ENCODE measurements at places on chromosomes 2 and 18.

DNA sequence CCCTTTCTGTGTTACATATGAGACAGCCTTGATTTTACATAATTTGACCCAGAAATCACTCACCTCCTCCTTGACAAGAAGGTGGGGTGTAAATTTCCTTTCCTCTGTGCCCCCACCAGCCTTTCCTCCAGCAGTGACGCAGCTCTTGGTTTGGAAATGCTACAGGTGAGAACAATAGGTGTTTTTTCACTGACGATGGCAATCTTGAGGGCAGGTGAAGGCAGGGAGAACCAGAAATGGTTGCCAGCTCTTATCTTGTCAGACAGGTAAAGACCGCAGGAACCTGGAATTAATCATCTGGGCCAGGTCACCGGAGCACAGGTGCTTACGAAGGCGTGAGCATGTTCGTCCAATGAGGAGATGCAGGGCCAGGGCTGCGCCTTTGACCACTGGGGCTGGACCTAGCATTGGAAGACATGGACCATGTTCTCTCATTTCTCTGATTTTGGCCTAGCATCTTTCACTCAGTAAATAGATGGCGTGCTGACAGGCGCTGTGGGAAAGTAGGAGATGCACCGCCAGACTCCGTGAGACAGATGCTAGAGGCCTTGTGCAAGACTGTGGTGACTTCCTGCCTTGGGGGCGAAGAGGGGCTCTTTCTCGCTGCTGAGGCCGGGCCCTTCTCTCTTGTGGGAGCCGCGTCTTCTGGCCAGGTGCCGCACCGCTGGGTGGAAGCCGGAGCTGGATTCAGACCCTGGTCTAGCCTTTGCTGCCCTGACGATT lies 4.0 kb downstream of the CIDEA start:
- no peak for DNase-seq

DNA sequence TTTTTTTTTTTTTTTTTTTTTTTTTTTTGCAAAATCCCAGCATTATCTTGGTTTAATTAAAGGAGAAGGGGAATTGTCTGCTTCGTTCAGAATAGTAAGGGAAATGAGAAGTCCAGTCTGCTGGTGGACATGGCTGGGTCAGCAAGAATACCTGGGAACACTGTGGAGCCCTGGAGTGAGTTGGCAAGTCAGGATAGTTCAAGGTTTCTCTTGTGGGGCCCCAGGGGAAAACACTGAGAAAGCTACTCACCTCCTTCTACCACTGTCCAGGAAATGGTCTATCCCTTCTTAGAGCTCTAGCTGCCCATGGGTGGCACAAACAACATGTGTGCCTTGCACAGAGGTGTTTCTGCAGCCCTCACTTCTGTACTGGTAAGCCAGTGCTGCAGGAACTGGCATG lies 169.1 kb upstream of the SIX2 start:
- DNase-seq = no peak

DNA sequence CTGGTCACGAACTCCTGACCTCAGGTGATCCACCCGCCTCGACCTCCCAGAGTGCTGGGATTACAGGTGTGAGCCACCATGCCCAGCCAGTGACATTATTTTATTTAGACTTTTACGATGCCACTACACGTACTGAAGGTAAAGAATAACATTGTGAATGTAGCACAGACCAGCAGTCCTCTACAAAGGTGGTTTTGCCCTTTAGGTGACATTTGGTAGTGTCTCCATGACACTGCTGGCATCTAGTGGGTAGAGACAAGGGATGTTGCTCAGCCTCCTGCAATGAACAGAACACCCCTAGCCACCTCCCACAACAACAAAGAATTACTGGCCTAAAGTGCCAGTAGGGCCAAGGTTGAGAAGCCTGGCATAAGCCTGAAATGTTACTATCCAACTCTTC lies 69.5 kb downstream of the MYOM1 start:
- no peak for DNase-seq

- DNase-seq = no peak
Measured at GRCh38 chr18:46386788-46387187, 270.2 kb downstream of the LOXHD1 start.

DNA sequence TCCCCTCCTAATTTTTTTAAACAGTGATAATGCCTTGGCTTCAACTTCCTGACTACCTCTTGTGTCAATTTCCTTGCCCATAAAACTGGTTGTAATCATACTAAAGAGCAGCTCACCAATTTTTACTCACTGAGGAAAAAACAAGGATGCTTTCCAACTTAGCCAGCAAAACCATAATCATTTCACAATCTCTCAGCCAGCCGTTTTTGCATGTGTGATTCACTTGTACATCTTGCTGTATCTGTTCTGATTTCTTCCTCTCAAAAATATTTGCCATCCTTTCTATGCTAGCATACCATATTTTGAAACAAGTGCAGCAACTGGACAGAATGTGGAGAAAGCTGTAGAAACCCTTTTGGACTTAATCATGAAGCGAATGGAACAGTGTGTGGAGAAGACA lies 60.7 kb downstream of the RAB27B start:
- no peak for DNase-seq

- DNase-seq = no peak
Measured at GRCh38 chr2:54176577-54176976, 61.2 kb downstream of the ACYP2 start.

- no peak for DNase-seq
Measured at GRCh38 chr2:36682562-36682961, 13.9 kb upstream of the VIT start.

DNA sequence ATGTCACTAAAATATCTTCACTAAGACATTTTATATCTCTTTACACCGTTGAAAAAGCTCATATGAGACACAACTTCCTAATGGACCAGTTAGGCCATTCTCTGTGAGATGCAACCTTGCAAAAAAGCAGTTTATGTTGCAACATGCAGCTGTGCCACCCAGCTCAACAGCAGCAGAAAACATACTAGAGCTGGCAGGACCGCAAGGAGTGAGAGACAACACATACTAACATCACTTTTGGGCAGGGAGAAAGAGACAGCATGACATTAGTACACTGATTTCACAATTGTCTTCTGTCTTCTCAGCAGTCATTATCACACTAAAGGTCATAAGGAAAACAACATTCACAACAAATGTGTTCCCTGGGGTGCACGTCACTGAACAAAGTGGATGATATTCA lies 122.9 kb downstream of the EPB41L3 start:
- no peak for DNase-seq

DNA sequence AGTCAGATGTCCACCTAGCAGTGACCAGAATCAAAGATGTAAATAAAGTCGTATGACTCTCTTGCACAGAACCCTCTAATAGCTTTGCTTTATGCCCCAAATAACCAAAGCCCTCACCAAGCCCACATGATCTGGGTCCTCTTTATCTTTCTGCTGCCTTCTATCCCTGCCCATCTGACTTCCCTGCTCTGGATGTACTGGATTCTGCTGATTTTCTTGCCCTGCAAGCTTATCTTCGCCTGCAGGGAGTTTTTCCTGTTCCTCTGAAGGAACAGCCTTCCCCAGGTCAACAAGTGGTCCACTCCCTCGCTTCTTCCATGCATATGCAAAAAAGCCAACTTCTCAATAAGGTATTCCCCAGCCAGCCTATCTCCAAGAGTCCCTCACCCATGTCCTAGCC lies 18.7 kb downstream of the IL36B start:
- no peak for DNase-seq

DNA sequence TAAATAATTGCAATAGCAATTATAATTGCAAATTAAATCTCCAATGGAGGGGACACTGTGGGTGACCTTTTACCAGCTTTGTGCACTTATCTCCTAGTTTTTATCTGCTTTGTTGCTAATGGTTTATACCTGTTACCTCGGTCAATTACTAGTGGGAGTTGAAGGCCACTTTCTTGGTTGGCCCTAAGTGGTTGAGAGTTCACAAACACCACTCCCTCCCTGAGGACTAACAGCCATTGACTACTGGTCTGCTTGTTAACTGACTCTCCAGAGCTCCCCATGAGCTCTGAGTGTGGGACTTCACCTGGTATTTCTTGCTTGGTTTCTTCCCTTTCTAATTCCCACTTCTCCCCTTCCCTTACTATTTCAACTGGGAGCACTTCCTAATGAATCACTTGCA lies 27.2 kb downstream of the SERPINE2 start:
- no peak for DNase-seq

- no peak for DNase-seq
Measured at GRCh38 chr18:56451188-56451587, 187.2 kb downstream of the TXNL1 start.

- DNase-seq = no peak
Measured at GRCh38 chr2:133109772-133110171, 439.8 kb upstream of the LYPD1 start.

DNA sequence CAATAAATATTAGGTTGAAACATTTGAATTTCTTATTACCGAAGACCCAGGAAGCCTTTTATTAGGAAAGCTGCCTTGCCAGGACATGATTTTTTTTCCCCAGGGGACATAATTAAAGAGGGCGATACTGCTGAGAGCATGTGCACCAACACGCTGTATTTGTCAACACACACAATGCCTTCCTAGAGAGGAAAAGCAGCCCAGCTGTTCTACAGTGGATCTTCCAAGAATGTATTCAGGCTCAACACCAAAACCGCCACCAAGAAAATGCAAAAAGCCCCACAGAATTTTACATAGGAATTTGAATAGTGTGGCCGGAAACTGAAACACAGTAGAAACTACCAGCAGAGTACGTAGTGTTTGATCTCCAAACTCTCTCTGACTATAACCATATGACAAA lies 320.4 kb downstream of the DLGAP1 start:
- DNase-seq = no peak

DNA sequence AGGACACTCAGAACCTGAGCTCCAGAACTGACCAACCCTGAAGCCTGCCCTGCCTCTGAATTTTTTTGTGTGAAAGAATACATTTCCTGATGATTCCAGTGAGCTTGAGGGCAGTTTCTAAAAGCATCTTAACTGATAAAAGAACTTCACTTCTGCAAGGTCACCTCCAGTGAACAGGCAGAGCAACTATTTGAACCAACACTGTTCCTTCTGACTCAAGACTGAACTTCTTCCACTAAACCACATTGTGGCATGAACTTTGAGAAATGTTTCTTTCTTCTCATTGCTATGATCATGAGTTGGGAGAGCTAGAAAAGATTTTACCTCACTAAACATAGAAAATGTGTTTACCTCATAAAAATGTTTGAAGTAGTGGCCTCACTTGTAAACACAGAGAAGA lies 83.8 kb upstream of the SERTAD2 start:
- DNase-seq = no peak

DNA sequence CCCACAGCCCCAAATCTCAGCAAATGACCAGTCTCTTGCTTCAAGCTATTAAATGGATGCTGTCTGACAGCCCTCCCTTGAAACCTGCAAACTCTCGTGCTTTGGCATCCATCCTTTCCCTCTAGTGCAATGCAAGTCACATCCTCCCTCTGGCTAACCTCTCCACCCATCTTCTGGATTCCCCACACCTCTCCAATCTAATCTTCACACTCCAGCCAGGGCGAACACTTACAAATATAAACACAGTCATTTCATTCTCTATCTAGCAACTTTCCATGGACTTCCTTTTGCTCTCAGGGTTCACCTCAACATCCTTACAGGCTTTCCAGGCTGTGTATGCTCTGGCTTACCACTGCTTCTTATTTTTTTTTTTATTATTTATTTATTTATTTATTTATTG lies 10.1 kb upstream of the NARS1 start:
- DNase-seq = no peak

GRCh38 chr2:179536185-179536584 lies 271.6 kb upstream of the SESTD1 start:
- DNase-seq = no peak

DNA sequence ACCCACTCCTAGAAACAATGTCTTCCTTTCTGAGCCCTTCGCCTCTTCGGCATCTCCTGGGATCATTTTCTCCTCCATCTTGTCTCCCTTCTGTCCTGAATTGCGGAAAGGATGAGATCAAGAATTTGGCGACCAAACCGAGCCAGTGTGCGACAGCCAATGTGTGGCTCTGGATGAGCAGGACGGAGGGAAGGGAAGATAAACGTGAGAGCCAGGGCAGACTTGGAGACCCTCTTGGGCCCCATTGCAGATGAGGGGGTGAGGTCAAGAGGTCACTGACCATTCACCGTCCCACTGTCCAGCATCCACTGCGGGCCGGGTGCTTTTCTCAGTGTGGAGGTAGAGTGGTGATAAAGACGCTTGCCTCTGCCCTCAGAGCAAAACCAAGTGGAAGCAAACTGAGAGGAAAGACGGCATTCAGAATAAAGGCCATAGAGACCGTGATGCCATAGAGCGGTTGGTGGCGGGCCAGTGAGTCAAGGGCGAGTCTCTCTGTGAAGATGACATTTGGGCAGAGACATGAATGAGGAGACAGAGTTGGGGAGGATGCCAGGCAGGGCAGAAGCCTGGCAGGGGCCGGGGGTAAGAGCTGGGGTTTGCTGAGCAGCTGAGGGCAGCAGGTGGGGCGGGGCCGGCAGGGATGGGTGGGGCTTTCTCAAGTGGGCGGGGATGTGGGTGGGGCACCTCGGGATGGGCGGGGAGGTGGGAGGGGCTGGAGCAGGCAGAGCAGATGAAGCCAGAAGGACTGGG lies 55.6 kb downstream of the ACAA2 start:
- no peak for DNase-seq

- DNase-seq = no peak
Measured at GRCh38 chr2:85444629-85445172, 26.2 kb downstream of the SH2D6 start.

GRCh38 chr2:97714084-97714949 lies 941 bp downstream of the ZAP70 start:
- DNase-seq = no peak

- no peak for DNase-seq
Measured at GRCh38 chr2:126662621-126663020, 6.7 kb downstream of the GYPC start.

GRCh38 chr2:206616151-206616550 lies 26.1 kb upstream of the FAM237A start:
- no peak for DNase-seq

- DNase-seq = no peak
Measured at GRCh38 chr2:190126798-190127197, 64.3 kb upstream of the MSTN start.

DNA sequence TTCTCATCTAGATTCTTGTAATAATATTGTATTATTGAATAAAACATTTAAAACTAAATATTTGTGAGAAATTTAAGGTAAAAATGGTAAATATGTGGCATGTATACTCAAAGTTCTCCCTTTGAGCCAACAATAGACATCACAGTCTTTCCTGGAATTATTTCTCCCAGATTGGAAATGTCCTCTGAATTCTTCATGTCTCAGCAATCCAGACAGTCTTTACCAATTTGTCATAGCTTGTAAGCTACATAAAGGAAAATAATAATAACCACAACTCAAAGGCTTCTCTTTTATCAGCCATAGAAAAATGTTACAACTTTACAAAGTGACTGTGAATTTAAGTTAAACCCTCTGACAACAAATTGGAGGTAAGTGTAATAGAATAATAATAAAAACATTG lies 784.9 kb downstream of the EPHA4 start:
- DNase-seq = no peak

DNA sequence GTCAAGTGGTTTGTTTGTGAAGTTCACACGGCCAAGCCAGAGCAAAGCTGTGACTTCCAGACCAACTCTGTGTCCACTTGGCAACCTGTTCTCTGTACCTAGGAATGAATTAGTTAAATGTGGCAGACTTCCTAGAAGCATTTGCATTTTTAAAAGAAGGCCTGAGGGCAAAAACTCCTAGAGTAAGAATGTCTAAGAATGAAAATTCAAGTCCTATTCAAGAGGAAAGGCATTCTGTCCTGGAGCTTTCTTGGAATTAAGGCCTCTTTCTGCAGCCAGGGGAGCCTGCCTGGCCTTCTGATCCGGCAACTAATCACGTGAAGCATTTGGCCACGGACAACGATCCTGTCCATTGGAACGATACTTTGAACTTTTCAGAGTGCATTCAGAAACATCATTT lies 155.0 kb downstream of the SETBP1 start:
- no peak for DNase-seq
